IMR-90 (cell line): ENCODE measurements at places on chromosomes 5 and 9. TPM values are rescaled to one million over a fixed set of nuclear protein-coding genes. Genes with fewer than 3 reads are reported as not detected.

GRCh38 chr5:160961038-160961437, 109.0 kb upstream of the ATP10B start:
- H3K4me3 ChIP-seq, result no peak overlapping the region
- no peak for DNase-seq
- H3K27ac ChIP-seq, result no peak overlapping the region
- H3K36me3 ChIP-seq, result no peaks in the 10 kb centered on the region
- no peaks in the 10 kb centered on the region for H3K27me3 ChIP-seq

DNA sequence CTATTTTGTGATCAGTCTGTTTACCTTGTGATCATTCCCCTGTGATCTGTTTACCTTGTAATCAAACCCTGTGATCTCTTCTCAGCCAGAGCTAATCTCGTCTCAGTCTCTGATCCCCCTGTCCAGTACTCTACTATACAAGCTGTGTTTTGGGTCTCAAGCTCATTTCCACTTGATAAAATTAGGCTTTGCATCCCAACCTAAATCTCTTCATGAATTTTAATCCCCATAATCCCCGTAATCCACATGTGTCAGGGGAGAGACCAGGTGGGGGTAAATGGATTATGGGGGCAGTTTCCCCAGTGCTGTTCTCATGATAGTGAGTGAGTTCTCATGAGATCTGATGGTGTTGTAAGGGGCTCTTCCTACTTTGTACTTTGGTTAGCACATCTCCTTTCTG, 157.2 kb downstream of the PRR16 start:
- no peak for DNase-seq
- no peaks in the 10 kb centered on the region; the same call in 1 of the 2 replicates for H3K36me3 ChIP-seq
- no peak overlapping the region for H3K27ac ChIP-seq
- peaks cover 2% of the 10 kb centered on the region; the same call in 1 of the 2 replicates for H3K4me1 ChIP-seq

- no peak for DNase-seq
- no peaks in the 10 kb centered on the region for H3K4me1 ChIP-seq
- H3K27me3 ChIP-seq, result peaks cover 55% of the 10 kb centered on the region
- H3K36me3 ChIP-seq, result no peaks in the 10 kb centered on the region
- peak overlapping the region; percentile 35; the same call in 1 of the 2 replicates for H3K4me3 ChIP-seq
Observed at GRCh38 chr5:77180167-77181081, 30.1 kb upstream of the PDE8B start.

- no peak overlapping the region for H3K4me3 ChIP-seq
- DNase-seq, result no peak
- no peak overlapping the region for H3K27ac ChIP-seq
Observed at GRCh38 chr5:36642089-36642488, 35.7 kb downstream of the SLC1A3 start.

GRCh38 chr9:38003230-38003629, 65.8 kb downstream of the SHB start:
- H3K27me3 ChIP-seq, result no peaks in the 10 kb centered on the region
- no peak overlapping the region for H3K4me3 ChIP-seq
- H3K4me1 ChIP-seq, result peaks cover 52% of the 10 kb centered on the region
- H3K27ac ChIP-seq, result no peak overlapping the region
- no peak for DNase-seq

GRCh38 chr5:40224421-40224820, 455.3 kb upstream of the PTGER4 start:
- no peaks in the 10 kb centered on the region for H3K36me3 ChIP-seq
- no peak overlapping the region for H3K4me3 ChIP-seq
- H3K27me3 ChIP-seq, result no peaks in the 10 kb centered on the region
- DNase-seq, result peak; percentile 75
- peaks cover 9% of the 10 kb centered on the region; the same call in 1 of the 2 replicates for H3K4me1 ChIP-seq

PNPLA7 gene
- polyA plus RNA-seq, result 0.70 and 0.89 TPM in 2 replicates

TAF1L gene
- not detected in 2 replicates for polyA plus RNA-seq

TNC gene
- polyA plus RNA-seq, result 236 and 253 TPM in 2 replicates
